ENCODE measurements at places on chromosomes 4 and X.
A peak's percentile ranks its signal among the peaks of the same experiment; 100 is the strongest.

DNA sequence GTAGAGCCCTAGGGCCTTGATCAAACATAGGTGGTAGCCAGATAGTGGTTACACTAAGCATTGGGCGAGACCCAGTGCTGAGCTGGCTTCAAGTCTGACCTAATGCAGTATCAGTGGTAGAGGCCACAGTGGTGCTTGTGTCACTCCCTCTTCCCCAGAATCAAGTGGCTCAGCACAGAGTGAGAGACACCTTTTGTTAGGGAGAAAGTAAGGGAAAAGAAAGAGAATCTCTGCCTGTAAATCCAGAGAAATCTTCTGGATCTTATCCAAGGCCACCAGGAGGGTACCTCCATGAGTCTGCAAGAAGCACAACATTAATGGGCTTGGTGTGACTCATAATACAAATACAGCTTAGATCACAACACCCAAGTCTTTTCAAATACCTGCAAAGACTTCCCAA is 117.7 kb upstream of the SLC6A14 start:
- no peak for DNase-seq

DNA sequence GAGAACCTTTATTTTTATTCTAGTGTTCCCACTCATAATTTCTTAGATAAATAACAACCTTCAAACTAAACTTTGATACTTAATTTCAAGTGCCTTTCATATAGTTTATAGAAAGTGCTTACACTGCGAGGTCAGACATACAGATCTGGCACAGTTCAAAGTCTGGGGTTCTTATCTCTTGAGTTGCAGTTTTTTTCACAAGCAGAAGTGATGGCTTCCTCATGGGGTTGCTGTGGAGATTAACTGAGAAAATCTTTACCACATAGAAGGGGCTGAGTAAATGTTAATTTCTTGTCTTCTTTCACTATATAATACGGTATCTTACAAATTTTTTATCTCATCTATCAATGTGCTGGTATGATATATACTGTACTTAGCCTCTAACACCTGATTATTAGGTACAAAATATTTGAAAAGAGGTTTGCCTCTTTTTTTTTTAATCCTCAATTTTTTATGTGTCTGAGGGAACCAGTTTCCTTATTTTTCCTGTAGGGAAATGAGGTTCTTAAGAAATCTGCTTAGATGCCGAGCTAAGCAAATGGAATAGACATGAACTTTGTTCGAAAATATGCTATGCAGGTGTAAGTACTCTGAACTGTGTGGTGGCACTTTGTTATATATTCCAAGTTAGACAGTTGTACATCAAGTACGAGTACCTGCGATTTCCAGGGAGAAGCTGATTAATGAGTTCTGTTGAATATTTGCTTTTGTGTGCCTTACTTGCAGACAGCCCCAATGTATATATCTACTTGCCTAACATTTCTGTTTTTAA is 3.3 kb downstream of the ING2 start:
- DNase-seq, result no peak

GRCh38 chrX:118355225-118355920 is 9.5 kb downstream of the WDR44 start:
- no peak for DNase-seq

GRCh38 chr4:91485415-91485814 is 818.4 kb upstream of the GRID2 start:
- no peak for DNase-seq

- DNase-seq, result peak; percentile 12
These were observed 182.5 kb upstream of the NPY2R start for GRCh38 chr4:155025762-155026457.

DNA sequence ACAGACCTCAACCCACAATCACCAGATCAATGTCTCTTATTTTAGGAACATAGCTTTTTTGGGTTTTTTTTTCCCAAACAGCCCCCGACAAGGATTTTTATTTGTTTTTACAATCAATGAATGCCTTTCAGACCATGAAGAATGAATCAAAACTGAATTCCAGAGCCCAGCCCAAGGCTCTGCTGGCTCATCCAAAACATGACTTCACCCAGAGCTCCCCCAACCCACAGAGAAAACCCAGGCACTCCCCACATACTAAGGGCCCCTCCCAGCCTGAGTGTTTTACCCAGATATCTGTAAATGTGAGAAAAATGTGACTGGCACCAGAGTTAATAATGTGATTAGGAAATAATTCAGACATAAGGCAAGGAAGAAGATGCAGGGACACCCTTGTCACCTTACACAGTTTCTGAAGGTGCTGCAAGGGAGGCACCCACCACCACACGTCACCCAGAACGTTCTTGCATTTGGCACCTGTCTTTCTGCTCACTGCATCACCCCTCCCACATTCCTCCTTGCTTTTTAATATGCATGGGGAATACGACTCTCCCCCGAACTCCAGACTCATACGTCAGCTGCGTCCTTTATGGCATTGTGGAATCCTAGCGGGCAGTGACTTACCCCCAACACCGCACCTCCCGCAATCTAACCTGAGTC is 47.8 kb upstream of the C4orf50 start:
- DNase-seq, result no peak

Data from fibroblast of skin of back (primary cell).